ENCODE measurements at places on chromosomes 2 and 18.

DNA sequence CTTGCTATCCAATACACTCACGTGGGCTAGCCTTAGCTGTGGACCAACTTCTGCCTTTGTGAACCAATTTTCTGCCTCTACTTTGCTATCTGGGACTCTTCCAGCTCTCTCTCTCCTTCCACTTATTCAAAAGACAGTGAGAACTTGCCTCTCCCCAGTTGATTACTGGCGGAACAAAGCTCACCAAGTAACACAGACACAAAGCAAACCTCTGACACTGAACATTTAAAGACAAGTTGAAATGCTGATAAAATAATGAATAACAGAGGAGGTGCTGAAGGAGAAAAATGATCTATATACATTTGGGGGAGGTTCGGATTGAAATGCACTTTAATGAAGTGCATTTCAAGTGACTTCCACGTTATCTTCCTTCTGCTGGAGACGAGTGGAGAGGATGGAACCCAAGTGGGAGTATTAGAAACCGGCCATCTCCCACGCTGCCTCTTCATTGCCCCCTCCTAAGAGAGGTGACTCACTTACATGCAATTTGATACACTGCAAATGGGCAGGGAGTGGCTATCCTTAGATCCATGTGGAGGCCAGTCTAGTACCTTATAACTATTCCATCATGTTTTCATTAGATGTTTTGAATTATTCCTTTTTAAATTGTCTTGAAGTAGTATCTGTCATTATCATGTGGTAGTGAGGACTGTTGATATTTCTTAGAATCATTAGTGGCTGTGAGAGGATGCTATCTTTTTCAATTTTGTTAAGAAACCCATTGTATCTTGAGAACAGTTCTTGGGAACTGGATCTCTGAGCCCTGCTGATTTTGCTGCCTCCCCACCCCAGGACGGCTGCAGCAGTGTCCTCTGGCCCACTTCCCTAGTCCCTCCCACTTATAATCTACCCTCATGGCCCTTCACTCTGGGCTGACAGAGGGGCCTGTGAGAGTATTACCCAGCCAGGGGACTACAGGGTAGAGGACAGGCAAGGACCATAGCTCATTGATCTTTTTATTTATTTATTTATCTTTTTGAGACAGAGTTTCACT lies 6.0 kb upstream of the GLI2 start:
- DNase-seq = no peak

DNA sequence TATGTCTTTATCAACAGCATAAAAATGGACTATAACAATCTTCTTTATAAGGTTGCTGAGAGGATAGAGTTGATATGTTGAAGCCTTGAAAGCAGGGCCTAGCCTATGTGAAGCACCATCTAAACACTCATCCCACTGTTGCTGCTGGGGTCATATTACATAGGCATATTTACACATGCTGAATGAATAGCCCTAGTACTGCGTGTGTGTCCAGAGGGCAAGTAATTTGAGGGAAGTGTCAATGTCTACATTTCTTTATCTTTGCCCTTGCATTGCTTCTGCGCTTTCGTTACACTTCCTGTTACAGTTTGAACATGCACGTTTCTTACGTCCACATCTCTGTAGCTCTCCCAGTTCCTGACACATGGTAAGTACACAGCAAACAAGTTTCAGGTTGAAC lies 280.3 kb upstream of the ATP5MC3 start:
- no peak for DNase-seq

- DNase-seq = no peak
Measured at GRCh38 chr18:24346254-24346653, 51.4 kb downstream of the OSBPL1A start.

DNA sequence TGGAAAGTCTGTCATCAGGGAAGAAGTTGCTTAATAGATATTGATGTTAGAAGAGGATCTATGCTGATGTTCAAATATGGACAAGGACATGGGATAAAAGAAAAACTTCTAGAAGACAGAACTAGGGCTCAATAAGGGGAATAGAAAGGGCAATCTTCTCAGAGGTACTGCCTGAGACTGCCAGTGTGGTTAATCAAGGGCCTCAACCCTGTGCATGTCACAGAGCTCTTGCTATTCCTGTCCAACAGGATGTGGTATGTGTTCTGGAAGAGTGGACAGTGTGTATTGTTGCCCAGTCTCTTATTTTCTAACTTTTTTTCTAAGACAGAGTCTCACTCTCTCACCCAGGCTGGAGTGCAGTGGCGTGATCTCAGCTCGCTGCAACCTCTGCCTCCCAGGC lies 27.8 kb upstream of the RNF125 start:
- DNase-seq = no peak

DNA sequence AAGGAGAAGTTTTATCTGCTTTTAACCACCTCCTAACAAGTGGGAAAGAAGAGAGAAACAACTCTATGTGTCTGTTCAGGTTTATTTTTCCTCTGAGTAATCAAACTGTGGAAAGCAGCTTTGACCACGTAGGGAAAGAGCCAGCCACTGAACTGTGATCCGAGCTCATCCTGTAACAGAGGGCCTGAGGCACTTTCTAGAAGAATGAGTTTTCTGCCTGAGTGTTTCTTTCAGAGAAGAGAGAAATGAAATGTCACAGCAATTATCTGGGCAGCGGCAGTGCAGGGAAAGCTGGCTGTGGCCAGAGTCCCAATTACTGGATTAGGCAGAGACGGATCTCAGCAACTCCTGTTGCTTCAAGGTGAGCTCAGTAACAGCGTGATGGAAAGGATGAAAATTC lies 151.9 kb downstream of the CD226 start:
- no peak for DNase-seq

- DNase-seq = no peak
Measured at GRCh38 chr2:16900405-16901025, 234.9 kb upstream of the CYRIA start.

DNA sequence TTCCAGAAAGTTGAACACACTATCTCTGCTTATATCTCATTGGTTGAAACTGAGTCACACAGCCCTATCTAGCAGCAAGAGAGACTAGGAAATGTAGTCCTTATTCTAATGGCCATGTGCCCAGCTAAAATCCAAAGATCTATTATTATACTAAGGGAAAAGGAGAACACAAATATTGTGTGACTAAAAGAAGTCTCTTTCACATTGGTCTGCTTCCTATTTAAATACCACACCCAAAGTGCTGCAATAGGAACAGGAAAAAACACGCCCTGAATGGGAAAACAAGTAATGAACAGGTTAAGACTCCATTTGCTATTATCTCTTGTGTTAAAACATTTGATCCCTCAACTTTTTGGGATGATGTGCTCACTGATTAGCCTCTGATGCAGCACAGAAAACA lies 86.8 kb upstream of the BARD1 start:
- no peak for DNase-seq

Measured in stimulated activated CD4-positive, alpha-beta T cell treated with anti-CD3 and anti-CD28 coated beads, Interleukin-4, amount 100 ng/mL, for 4 hours (primary cell).